ENCODE measurements at places on chromosomes 13 and 19.
A peak's percentile ranks its signal among the peaks of the same experiment; 100 is the strongest.

DNA sequence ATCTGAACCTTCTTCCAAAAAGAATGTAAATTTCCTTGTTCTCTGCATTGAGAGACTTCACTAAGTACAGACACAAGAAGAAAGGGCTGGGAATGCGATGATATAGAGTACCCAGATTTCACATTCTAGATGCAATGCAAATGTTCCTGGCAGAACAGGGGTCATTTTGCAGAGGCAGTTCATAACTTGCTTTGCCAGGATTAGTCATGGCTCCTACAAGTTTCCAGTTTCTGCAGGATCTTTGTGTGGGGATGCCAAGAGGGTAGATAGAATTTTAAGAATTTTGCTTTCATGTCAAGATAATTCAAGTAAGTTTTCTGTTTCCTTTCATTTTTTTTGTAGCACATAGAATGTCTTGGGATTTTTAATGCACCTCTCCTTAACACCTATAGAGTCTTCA lies 181.2 kb downstream of the FGF9 start:
- DNase-seq = no peak

GRCh38 chr13:77698201-77699058 lies 943 bp downstream of the SLAIN1 start:
- peak; percentile 12 for DNase-seq

DNA sequence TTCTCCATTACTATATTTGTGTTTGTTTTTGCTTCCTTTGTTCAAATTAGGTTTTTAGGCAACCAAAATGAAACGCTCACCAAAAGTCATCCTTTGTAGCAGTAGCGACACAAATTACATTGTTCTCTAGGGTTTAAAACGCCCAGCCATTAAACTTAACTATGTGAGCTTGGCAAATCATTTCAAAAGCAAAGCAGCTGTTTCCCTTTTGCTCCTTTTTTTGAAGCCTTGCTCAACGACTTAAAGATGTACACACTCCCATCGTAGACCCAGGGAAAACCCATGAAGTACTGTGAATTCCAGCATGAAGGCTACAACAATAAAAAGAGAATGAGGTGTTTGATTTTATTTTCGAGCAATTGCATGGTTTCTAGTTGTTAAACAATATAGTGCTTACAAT lies 106.7 kb downstream of the RAP2A start:
- no peak for DNase-seq

- DNase-seq = peak; percentile 75
Measured at GRCh38 chr19:12884926-12885748, 1.9 kb downstream of the KLF1 start.

DNA sequence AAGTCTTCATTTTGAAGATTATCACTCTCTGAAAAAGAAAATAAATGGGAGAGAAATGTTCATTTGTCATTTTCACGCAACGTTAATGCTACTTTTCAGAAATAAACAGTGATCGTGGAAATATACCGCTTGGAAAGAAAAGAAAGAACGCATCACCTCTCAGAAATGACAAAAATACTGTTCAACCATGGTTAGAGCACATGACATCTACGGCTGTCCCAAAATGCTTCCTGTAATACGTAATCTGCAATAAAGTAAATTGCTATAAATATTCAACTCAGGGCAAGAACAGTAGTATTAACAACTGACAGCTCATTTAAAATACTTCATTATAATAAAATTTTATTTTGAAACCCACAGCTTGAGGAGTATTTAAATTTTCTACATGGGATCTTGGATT lies 15.2 kb downstream of the LATS2 start:
- no peak for DNase-seq

GRCh38 chr19:33242911-33243310 lies 17.3 kb upstream of the SLC7A10 start:
- no peak for DNase-seq

DNA sequence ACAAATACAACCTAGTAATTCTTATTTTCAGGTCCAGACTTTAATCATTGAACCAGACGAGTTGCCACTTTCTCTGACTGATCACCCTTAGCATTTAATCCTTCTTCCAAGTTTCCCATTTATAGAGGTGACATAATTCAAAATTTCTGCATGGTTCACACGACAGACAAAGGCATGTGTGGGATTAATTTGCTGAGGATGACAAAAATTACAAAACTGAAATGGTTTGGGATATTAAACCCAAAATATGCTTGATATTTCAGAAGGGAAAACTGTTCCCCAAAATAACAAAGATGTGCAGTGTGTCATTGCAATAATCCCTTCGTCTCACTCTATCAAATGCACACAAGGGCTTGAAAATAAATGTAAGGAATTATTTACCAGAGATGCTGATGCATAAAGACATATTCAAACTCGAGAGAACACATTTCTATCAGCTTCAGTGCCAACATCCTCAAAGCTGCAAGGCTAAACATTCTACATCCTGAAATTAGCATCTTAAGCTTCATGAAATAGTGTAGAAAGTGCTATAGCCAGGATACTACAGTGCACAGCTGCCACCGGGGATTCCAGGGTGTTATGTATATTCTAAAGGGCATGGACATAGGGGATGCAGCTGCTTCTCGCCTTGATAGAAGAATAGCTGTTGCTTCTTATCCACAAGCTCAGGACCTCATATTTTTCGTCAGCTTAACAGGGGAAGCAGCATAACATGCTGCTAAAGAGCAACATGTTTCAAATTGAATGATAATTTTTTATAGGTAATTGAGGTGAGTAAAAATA lies 198.7 kb upstream of the SLITRK1 start:
- no peak for DNase-seq

GRCh38 chr19:32924200-32924599 lies 47.6 kb downstream of the CEP89 start:
- no peak for DNase-seq

DNA sequence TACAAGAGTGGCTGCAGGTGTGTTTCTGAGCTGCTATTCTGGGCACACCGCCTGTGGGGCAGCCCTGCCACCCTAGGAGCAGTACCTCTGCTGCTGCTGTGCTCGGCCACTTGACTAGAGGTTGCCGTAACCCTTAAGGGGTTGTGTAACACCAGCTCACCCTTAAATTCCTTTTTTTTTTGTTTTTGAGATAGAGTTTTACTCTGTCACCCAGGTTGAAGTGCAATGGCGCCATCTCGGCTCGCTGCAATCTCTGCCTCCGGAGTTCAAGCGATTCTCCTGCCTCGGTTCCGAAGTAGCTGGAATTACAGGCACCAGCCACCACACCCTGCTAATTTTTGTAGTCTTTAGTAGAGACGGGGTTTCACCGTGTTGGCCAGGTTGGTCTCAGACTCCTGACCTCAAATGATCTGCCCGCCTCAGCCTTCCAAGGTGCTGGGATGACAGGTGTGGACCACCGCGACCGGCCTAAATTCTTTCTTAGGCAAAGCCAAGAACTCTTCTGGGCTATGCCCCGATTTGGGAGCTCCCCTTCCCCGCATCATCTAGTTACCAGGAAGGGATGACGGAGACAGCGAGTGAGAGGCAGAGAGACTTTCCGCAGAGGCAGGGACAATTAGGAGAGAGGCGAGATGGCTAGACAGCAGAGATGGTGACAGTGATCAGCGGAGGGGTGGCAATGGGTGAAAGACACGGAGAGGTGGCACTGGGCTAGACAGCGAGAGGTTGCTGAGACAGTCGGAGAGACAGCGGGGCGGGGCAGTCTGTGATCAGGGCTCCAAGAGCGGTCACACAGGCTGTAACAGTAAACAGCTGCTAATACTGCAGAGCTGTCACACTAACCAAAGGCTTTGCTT lies 4.4 kb upstream of the LILRA5 start:
- DNase-seq = no peak
